Type B pancreatic cell (in vitro differentiated cells): ENCODE measurements at places on chromosomes 1 and 21.

- DNase-seq, result no peak
Measured at GRCh38 chr1:184455786-184456185, 69.0 kb downstream of the C1orf21 start.

GRCh38 chr1:227234998-227235405 lies 83.3 kb downstream of the CDC42BPA start:
- no peak for DNase-seq

- no peak for DNase-seq
Measured at GRCh38 chr1:88595355-88596002, 88.6 kb upstream of the PKN2 start.

GRCh38 chr1:22662318-22662717 lies 9.3 kb downstream of the C1QB start:
- no peak for DNase-seq

- DNase-seq, result no peak
Measured at GRCh38 chr1:75475696-75476095, 135.2 kb downstream of the SLC44A5 start.

DNA sequence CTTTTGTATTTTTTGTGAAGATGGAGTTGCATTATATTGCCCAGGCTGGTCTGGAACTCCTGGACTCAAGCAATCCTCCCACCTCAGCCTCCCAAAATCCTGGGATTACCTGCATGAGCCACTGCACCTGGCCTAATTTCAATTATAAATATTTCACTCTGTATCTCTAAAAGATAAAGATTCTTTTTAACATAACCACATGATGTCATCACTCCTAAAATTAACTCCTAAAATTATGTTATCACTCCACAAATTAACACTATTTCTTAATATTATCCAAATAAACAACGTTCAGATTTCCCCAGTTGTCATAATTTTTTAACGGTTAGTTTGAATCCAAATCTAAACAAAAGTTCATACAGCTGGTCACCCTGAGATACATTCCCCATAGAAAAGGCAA lies 43.0 kb downstream of the DESI2 start:
- DNase-seq, result no peak
